ENCODE measurements at places on chromosomes 2 and 18. TPM values are rescaled to one million over a fixed set of nuclear protein-coding genes. Genes with fewer than 3 reads are reported as not detected.

The FABP1 gene
- total RNA-seq: not detected

The ITGA4 gene
- 227 TPM for total RNA-seq

The MBP gene
- total RNA-seq: 97.7 TPM

The MC2R gene
- total RNA-seq: not detected

The SPHKAP gene
- not detected for total RNA-seq

The MTCL1 gene
- 2.1 TPM for total RNA-seq

The RNF138 gene
- total RNA-seq: 86.8 TPM

- peak overlapping the region; percentile 16 for H3K27ac ChIP-seq
- H3K4me3 ChIP-seq: peak overlapping the region; percentile 68
- no peak for DNase-seq
Measured at GRCh38 chr2:96509114-96509846, 4.1 kb upstream of the NEURL3 start.

GRCh38 chr2:69603146-69603743, 40.3 kb downstream of the AAK1 start:
- peak overlapping the region; percentile 86 for H3K27ac ChIP-seq
- H3K36me3 ChIP-seq: peaks cover 3% of the 10 kb centered on the region
- peaks cover 71% of the 10 kb centered on the region for H3K4me1 ChIP-seq
- no peak overlapping the region for H3K4me3 ChIP-seq
- DNase-seq: no peak

DNA sequence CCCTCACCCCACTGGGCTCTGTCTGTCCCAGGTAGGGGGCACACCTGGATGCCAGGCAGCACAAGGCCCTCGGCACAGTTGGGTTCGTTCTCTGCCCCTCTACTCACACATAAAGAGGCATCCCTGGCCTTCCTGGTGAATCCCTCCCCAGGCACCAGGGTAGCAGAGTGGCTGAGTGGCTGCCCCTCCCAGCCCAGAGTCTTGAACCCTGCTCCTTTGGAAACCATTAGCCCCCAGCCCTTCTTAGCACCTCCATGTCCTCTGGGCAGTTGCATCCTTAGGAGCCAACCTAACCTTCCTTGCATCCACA, 2.0 kb downstream of the GPC1 start:
- peaks cover 7% of the 10 kb centered on the region for H3K4me1 ChIP-seq
- peak overlapping the region; percentile 52 for H3K4me3 ChIP-seq

GRCh38 chr2:151191001-151191400, 70.7 kb downstream of the RBM43 start:
- H3K36me3 ChIP-seq: no peaks in the 10 kb centered on the region
- no peak overlapping the region for H3K27ac ChIP-seq
- no peaks in the 10 kb centered on the region for H3K4me1 ChIP-seq
- DNase-seq: no peak
- peaks cover 3% of the 10 kb centered on the region for H3K27me3 ChIP-seq
- H3K4me3 ChIP-seq: no peak overlapping the region

- peaks cover 35% of the 10 kb centered on the region for H3K27me3 ChIP-seq
- DNase-seq: no peak
- H3K27ac ChIP-seq: no peak overlapping the region
- peaks cover 3% of the 10 kb centered on the region for H3K36me3 ChIP-seq
- no peaks in the 10 kb centered on the region for H3K4me1 ChIP-seq
Measured at GRCh38 chr2:48075631-48076030, 169.3 kb upstream of the FBXO11 start.

DNA sequence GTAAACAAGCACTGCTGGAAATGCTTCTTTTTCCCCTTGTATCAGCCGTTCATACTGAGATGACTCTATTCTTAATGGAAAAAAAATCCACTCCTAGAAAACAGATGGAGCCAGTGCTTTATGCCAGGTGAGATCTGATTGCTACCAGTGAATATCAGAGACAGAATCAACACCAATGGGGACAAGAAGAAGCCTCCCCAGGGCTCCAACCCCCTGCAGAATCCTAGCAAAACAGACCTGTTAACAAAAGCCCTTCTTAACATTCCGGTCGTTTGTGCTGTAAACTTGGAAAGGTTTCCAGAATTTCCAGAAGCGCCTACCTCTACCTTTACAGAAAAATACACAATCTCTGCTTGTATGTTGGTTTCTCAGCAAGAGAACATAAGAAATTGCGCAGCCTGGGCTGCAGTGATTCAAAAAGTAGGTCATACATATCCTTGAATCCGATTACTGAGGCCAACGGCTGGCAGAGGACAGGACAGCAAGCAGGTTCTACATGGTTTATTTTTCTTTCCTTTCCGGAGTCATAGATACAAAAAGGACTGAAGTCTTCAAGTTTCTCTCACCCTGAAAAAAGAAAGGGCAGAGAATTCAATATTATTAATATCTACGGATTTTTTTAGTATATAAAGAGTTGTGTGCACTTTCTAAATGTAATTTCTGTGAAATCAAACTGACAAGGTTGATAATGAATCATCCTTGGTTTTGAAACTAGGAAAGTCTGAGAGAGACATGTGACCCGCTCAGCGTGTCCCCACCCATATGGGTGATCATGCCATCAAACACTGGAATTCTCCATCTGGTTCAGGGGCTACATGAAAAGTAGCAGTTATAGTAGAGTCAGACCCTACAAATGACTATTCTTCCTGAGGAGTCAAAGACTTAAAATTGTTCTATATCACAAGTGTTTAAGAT, 266.7 kb upstream of the MGAT5 start:
- H3K4me1 ChIP-seq: no peaks in the 10 kb centered on the region
- no peak overlapping the region for H3K27ac ChIP-seq
- DNase-seq: no peak
- no peaks in the 10 kb centered on the region for H3K36me3 ChIP-seq
- H3K4me3 ChIP-seq: no peak overlapping the region
- peaks cover 33% of the 10 kb centered on the region for H3K27me3 ChIP-seq

GRCh38 chr2:107931412-107931811, 54.9 kb upstream of the SLC5A7 start:
- peaks cover 2% of the 10 kb centered on the region for H3K4me1 ChIP-seq
- H3K36me3 ChIP-seq: no peaks in the 10 kb centered on the region
- DNase-seq: no peak
- H3K27ac ChIP-seq: no peak overlapping the region

DNA sequence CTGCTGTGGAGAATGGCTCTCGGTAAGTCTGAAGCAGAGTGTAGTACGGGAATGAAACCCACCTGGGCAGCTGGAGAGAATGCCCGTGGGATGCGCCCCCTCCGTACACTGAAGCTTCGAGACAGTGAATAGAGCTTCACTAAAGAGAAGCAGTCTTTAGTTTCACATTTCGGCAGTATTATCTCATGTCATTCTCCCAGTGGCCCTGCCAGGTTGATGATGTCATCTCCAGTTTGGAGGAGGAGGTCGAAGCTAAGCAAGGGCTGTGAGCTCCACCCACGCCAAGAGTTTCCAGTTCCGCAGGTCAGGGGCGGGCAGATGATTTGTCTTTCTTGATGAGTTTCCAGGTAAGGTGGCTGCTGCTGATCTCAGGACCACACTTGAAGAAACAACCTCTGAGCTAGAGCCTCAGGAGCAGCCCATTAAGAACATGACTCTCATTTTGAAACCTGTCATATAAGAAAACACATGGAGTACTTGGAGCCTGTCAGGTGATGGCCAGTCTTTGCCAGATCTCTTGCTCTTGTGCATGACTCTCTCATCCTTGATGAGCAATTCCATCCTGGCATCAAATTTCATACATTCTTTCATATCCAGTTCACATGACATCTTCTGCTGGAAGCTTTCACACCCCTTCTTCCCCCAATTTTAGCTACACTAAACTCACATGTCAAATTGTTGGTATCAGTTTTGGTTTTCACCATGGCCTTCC, 475.0 kb downstream of the RNF144A start:
- H3K27me3 ChIP-seq: peaks cover 39% of the 10 kb centered on the region
- no peak overlapping the region for H3K27ac ChIP-seq
- H3K36me3 ChIP-seq: no peaks in the 10 kb centered on the region
- no peak for DNase-seq
- no peak overlapping the region for H3K4me3 ChIP-seq

DNA sequence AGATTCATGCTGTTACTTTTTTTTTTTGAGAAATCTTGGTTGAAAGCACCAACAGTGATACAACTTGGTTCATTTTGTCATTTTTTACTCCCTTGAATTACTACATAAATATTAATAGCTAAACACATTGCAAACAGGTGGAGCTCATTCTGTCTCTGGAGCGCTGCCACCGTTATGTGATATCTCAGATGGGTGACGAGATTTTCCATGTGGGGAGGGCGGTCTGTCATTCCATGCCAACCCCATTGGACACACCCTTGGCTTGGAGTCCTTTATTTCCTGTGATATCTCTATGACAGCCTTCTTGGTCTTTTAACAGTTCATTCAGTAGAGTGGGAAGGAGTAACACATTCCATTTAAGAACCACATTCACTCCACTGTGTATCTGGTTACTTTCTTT, 794.8 kb downstream of the SATB2 start:
- H3K4me3 ChIP-seq: no peak overlapping the region
- DNase-seq: no peak
- H3K4me1 ChIP-seq: no peaks in the 10 kb centered on the region

GRCh38 chr2:71661782-71662181, 208.4 kb downstream of the DYSF start:
- no peak overlapping the region for H3K27ac ChIP-seq
- H3K27me3 ChIP-seq: peaks cover 3% of the 10 kb centered on the region
- H3K36me3 ChIP-seq: no peaks in the 10 kb centered on the region

DNA sequence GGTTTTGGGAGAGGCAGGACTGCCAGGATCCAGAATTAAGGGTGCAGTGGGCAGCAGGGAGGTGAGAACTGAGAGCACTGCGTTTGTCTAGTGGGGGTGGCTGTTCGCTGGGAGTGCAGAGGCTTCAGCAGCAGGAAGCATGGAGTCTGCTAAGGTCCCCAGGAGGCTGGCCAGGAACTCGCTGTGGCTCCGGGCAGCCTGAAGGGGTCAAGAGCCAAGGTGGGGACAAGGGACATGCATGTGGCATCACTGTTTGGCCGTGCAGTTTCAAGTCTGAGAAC, 43.2 kb upstream of the SEMA4C start:
- H3K36me3 ChIP-seq: peaks cover 4% of the 10 kb centered on the region
- DNase-seq: no peak
- H3K4me1 ChIP-seq: peaks cover 44% of the 10 kb centered on the region
- peak overlapping the region; percentile 91 for H3K4me3 ChIP-seq
- H3K27ac ChIP-seq: peak overlapping the region; percentile 94
- no peaks in the 10 kb centered on the region for H3K27me3 ChIP-seq

DNA sequence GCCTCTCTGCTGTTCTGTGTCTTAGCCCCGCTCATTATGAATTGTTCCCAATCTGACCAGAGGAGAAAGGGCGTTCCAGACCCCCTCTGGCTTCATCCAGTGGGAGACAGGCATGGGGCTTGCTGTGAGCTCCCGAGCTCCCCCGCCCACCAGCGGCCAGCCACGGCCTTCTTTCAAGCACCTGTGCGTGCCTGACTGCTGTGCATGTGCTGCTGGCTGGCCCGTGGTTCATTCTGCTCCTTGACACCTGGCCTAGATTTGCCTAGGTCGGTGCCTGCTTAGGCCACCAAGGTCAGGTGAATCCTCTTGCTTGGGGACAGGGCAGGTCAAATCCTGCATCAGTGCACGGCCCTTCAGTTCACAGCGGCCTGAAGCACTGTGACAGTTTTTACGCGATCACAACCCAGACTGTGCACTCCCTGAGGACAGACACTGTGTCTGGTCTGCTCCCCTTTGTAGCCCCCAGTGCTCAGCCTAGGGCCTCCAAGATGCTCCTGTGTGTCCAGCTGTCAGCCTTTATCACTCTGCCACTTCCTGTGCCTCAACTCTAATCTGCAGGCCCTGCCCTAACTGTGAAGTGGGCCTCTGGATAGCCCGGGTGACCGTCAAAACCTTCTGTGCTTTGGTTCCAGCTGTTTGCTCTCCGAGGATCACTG, 3.6 kb upstream of the LPIN1 start:
- H3K4me3 ChIP-seq: no peak overlapping the region
- H3K4me1 ChIP-seq: peaks cover 38% of the 10 kb centered on the region
- DNase-seq: no peak
- H3K36me3 ChIP-seq: no peaks in the 10 kb centered on the region
- peak overlapping the region; percentile 37 for H3K27ac ChIP-seq
- H3K27me3 ChIP-seq: no peaks in the 10 kb centered on the region

GRCh38 chr2:27138111-27138510, 1.1 kb downstream of the PRR30 start:
- H3K4me1 ChIP-seq: peaks cover 9% of the 10 kb centered on the region
- H3K27me3 ChIP-seq: no peaks in the 10 kb centered on the region
- H3K36me3 ChIP-seq: peaks cover 2% of the 10 kb centered on the region
- no peak for DNase-seq

- no peaks in the 10 kb centered on the region for H3K27me3 ChIP-seq
- H3K36me3 ChIP-seq: no peaks in the 10 kb centered on the region
- H3K27ac ChIP-seq: no peak overlapping the region
- H3K4me1 ChIP-seq: no peaks in the 10 kb centered on the region
Measured at GRCh38 chr18:37661478-37661877, 95.9 kb upstream of the CELF4 start.

GRCh38 chr18:48365965-48366364, 43.2 kb downstream of the ZBTB7C start:
- H3K36me3 ChIP-seq: peaks cover 2% of the 10 kb centered on the region
- no peak for DNase-seq
- H3K4me3 ChIP-seq: no peak overlapping the region
- H3K27ac ChIP-seq: no peak overlapping the region

DNA sequence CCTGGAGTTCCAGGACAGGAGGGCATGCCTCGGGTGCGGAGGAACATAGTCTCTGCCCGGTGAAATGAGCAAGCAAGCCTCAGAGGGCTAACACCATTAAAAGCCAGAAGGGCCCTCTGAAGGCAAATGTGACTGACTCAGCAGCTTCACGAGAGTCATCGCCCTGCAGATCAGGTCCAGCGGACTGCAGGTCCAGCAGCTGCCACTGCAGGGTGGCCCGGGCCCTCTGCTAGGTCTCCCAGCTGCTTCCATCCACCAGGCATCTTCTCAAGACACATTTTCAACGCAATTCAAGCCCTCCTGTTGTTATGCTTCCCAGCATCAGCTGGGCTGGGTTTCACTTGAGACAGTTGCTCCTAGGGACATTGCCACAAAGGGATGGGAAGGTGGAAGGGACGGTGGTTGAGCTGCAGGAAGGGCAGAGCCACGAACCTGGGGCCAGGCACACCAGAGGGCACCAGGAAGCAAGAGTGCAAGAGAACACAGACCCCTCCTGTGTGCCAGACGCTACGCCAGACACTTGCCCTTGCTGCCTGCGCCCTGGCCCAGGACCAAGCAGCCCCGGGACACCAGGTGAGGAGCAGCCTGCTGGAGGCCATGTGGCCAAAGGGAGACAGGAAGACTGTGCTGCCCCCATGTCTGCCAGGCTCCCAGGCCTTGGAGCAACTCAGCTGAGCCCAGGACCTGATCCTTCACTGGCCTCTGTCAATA, 173.0 kb downstream of the HDAC4 start:
- H3K4me1 ChIP-seq: peaks cover 64% of the 10 kb centered on the region
- peaks cover 4% of the 10 kb centered on the region for H3K36me3 ChIP-seq
- no peaks in the 10 kb centered on the region for H3K27me3 ChIP-seq
- no peak overlapping the region for H3K4me3 ChIP-seq
- no peak for DNase-seq
- peak overlapping the region; percentile 81 for H3K27ac ChIP-seq
